Activated T-cell treated with anti-CD3 and anti-CD28 coated beads, Interleukin-2, amount 50 U/mL, for 72 hours (primary cell): ENCODE measurements at places on chromosomes 7 and 10.

DNA sequence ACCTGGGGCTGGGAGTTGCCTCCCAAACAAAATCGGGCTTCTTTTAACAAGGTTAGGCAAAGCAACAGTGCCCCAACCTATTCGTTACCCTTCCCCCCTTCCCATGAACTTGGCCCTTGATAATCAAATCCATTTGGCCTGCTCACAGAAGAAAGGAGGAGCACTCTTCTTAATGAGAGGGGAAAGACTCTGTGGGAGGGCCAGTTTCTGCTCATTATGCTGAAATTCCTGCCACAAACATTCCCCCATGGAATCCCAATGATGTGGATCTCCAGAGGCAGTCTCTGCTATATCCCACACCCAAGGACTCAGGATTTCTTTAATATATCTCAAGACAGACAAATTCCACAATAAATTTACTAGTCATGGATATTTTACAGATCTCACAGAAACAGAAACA is 43.0 kb downstream of the LSM5 start:
- no peaks in the 10 kb centered on the region for H3K4me1 ChIP-seq
- no peak overlapping the region for H3K4me3 ChIP-seq
- no peaks in the 10 kb centered on the region for H3K36me3 ChIP-seq
- no peak overlapping the region for H3K27ac ChIP-seq
- no peak for DNase-seq
- peaks cover 4% of the 10 kb centered on the region for H3K27me3 ChIP-seq

GRCh38 chr10:78231939-78232338 is 198.3 kb downstream of the RPS24 start:
- H3K27ac ChIP-seq = no peak overlapping the region
- DNase-seq = no peak
- H3K4me3 ChIP-seq = no peak overlapping the region
- no peaks in the 10 kb centered on the region for H3K36me3 ChIP-seq
- H3K27me3 ChIP-seq = peaks cover 11% of the 10 kb centered on the region

DNA sequence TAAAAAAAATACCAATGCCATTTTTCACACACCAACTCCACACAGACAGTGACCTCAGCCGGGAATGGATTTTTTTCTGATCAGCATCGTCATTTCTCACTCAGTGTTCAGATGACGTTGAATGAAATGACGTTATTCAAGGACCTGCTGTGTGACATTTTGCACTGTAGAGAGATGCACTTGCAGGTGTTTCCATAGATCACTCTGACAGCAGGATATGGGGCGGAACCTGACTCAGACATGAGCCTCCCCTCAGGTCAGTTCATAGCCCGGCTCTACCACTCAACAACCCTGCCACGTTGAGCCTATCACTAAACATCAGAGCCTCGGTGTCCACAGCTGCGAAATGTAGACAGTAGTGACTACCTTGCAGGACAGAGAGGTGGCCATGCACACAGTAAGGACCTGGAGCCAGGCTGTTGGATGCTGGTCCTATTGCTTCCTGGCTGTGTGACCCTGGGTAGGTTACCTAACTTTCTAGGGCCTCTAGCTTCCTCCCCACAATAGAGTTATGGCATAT is 41.4 kb upstream of the ANTXRL start:
- H3K36me3 ChIP-seq = peaks cover 21% of the 10 kb centered on the region
- H3K4me1 ChIP-seq = peaks cover 10% of the 10 kb centered on the region
- no peak for DNase-seq
- H3K27ac ChIP-seq = no peak overlapping the region
- no peak overlapping the region for H3K4me3 ChIP-seq

DNA sequence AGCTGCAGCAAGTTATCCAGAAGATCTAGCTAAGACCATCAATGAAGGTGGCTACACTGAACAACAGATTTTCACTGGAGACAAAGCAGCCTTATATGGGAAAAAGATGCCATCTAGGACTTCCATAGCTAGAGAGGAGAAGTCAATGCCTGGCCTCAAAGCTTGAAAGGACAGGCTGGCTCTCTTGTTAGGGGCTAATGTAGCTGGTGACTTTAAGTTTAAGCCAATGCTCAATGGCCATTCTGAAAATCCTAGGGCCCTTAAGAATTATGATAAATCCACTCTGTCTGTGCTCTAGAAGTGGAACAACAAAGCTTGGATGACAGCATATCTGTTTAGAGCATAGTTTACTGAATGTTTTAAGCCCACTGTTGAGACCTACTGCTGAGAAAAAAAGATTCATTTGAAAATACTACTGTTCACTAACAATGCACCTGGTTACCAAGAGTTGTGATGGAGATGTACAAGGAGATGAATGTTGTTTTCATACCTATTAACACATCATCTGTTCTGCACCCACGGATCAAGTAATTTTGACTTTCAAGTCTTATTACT is 13.6 kb upstream of the ADAMTS14 start:
- peaks cover 23% of the 10 kb centered on the region for H3K27me3 ChIP-seq
- peaks cover 20% of the 10 kb centered on the region for H3K4me1 ChIP-seq
- H3K4me3 ChIP-seq = no peak overlapping the region
- no peak overlapping the region for H3K27ac ChIP-seq
- peaks cover 5% of the 10 kb centered on the region for H3K36me3 ChIP-seq

DNA sequence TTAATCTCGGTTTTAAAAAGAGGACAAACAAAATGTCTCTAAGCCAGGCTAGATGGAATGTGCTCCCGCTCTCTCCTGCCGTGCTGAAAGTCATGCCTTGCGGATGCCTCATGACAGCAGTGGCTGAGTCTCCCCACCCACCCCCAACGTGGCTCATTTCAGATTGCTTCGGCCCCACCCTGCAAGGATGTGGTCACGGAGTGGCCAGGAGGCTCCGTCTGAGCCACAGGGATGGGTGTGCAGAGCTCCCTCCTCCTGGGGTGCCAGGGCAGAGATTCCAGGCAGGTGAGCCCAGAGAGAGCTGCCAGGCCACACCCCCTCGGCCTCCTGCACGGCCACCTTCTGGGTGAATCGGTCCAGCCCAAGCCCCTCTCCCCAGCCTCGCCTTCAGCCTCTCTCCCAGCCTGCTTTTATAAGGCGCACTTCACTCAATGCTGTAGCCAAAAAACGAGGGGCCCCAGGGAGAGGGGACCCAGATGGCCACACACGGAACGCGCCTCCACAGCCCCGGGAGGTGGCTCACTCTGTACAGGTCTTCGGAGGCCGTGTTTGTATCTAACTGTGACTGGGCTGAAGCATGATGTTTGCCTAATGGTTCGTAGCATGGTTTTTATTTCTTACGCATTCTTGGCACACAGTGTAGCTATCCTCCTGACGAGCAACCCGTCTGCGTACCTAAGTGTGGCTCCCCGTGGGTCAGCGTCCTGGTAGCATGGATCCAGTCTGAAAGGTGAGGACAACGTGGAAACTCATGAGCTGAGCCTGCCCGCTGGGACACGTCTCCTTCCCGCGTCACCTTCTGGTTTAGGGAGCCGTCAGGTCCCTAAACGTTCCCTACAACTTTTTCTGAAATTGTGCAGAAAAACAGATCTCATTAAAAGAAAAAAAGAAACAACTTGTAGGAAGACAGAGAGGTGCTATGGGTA is 413.8 kb upstream of the FOXK1 start:
- H3K36me3 ChIP-seq = no peaks in the 10 kb centered on the region
- H3K27me3 ChIP-seq = no peaks in the 10 kb centered on the region

DNA sequence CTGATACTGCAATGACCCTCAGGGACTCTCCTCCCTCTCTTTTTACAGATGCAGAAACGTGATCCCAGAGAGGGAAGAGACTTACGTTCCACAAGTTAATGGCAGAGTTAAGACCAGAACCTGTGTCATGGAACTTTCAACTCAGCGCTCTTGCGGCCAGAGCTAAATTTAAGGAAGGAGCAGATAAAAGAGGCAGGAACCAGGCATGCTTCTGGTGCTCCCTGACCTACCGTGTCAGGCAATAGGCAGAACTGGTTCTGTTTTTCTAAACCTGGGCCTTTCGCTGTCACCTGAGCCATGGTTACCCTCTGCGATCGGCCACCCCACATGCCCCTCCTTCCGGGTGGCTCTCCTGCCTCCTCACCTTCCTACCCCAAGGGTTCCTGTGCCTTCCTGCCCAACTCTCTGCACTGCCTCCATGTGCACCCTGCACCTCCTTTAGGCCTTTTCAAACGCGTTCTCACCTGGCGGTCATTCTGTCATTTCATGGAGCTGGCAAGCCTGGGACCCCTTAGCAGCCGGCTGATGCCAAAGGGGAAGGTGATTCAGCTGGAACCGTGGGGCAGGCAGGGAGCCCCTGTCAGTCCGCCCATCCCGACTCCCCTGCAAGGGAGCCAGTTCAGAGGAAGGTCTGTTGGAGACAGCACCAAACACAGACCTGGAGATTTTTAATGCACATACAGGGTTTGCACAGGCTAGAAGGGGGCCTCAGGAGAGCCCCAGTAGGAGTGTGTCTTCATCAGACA is 7.7 kb upstream of the GBX1 start:
- no peaks in the 10 kb centered on the region for H3K36me3 ChIP-seq
- H3K4me3 ChIP-seq = no peak overlapping the region
- no peak for DNase-seq
- peaks cover 44% of the 10 kb centered on the region for H3K27me3 ChIP-seq
- no peak overlapping the region for H3K27ac ChIP-seq

DNA sequence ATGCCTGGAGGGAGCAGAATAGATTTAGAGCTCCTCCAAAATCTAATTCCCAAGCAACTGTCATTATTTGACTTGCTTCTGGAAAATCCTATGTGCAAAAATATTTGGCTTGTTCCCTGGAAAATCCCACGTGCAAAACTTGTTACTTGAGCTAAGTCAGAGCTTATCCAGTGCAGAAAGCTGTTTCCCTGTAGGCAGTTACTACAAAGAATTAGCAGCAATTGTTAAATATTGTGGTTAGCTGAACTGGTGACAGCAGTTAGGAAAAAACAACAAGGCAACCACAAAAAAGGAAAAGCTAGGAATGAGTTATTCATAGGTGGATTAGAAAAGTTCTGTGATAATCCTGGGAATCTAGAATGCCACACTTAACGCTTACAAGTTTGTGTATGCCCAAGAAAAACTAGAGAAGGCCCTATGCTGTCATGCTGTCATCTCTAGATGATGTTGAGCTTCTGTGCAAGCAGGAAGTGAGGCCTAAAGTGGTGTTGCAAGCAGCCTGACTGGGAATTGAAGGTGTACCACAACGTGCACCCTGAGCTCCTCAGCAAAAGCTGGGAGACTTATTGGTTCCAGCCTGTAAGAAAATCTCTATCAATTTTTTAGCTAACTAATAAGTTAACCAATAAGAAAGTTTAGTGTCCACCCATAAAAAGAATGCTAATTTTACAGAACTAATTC is 738.6 kb upstream of the LRRTM3 start:
- no peak for DNase-seq
- H3K27ac ChIP-seq = no peak overlapping the region
- H3K27me3 ChIP-seq = no peaks in the 10 kb centered on the region
- H3K36me3 ChIP-seq = no peaks in the 10 kb centered on the region
- no peak overlapping the region for H3K4me3 ChIP-seq

DNA sequence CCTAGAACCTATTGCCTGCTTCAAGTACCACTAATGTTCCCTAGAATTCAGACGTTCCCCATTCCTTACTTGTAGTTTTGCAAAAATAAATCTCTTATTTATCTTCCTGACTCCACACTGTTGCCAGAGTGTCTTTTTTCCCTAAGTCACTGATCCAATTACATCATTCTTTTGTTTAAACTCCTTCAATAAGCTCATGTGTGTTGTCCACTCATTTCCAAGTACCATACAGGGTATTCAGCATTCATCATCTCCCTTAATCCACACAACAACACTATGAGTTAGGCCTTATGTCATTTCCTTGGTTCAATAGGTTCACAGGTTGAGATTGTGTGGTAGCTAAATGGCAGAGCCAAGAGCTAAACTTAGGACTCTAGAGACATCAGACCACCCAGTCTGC is 119.9 kb upstream of the RHOBTB1 start:
- H3K4me3 ChIP-seq = no peak overlapping the region
- H3K36me3 ChIP-seq = no peaks in the 10 kb centered on the region
- DNase-seq = no peak
- no peaks in the 10 kb centered on the region for H3K4me1 ChIP-seq
- no peak overlapping the region for H3K27ac ChIP-seq
- H3K27me3 ChIP-seq = peaks cover 12% of the 10 kb centered on the region

- H3K4me3 ChIP-seq = no peak overlapping the region
- peaks cover 49% of the 10 kb centered on the region for H3K27me3 ChIP-seq
- no peak overlapping the region for H3K27ac ChIP-seq
- no peaks in the 10 kb centered on the region for H3K36me3 ChIP-seq
- H3K4me1 ChIP-seq = peaks cover 19% of the 10 kb centered on the region
Measured at GRCh38 chr10:125060826-125061556, 99.4 kb downstream of the CTBP2 start.
